Fibroblast of mammary gland (primary cell): ENCODE measurements at places on chromosomes 2 and 18.

- DNase-seq = no peak
Observed at GRCh38 chr2:218031771-218032257, 29.0 kb upstream of the TNS1 start.

DNA sequence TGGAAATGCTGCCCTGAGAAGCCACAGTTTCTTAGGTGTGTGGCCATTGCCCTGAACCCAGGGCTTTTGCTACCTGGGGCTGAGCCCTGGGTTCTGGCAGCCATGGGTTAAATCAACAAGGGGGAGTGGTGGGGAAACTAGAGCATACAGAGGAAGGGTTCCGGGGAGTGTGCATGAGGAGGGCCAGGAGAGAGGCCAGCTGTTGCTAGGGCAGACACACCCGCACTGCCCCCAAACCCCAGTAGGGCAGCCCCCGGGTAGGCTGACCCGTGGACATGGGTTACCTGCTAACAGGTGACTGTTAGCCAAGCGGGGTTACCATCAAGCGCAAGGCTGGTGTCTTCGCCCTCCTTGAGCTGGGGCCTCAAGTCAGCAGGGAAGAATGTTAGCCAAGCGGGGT is 14.8 kb upstream of the ARHGEF4 start:
- DNase-seq = no peak

DNA sequence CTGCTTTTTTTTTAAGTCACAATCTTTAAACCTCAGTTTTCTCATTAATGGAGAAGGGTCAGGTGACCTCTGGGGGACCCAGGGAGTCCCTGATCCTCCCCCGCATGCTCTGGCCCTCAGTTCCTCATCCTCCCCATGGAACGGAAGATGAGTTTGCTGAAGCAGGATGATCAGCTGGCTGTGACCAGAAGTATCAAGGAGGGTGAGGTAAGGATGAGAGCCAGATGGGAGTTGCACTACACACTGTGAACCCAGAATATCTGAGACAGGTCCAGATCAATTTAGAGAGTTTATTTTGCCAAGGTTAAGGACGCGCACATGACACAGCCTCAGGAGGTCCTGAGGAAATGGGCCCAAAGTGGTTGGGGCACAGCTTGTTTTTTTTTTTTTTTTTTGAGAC is 3.8 kb downstream of the CATIP start:
- no peak for DNase-seq

DNA sequence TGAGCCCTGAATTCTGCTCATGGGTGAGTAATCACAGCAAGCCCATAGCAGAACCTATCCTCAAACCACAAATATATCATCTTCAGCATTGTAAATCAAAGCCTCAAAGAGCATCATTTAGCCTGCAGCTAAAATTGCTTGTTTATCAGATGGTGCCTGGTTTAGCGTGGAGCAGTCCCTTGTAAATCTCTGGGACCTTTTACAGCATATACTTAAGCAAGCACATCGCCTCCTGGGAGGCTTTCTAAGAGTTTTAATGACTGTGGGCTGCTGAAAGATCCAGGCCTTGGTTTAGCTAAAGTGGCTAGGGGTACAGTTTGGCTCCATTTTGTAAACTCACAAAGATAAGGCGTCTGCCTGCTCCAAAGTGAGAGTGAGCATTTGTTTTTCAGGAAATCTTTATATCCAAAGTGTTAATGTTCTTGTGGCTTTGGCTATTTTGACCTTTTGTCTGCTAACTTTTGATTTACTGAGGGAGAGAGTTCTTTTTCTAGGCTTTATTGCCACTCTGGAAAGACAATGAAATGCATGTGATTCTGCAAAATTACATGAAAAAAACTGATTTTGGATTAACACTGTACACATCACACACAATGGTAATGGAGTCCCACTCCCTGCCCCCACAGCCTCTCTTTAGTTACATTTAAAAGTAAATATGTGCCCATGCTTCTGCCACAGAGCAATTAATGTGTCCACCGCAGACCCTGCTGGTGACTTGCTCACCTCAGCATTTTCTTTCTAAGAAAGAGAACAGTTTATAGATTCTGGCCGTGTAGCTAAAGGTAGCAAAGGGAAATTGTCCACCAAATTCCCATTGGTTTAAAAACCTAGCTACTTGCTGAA is 194.8 kb downstream of the LNPK start:
- DNase-seq = peak; percentile 32

DNA sequence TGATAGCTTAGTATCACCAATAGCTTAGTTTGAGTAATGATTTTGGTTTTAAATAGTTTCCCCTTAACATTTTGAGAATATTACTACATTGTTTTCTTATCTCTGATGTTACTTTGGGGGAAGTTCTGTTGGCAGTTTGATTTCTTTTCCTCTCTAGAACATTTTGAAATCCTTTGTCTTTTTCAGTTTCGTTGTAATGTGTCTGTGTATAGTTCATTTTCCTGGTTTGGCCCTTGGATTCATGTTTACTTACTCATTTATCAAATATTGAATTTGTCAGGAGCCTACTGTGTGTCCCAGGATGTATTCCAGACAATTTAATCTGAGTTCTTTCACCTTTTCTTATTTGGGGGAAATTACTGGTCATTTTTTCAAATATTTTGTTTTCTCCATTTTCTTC is 16.7 kb downstream of the ANKRD12 start:
- DNase-seq = no peak

- DNase-seq = no peak
Observed at GRCh38 chr2:82320296-82320695, 2015.7 kb upstream of the LRRTM1 start.

DNA sequence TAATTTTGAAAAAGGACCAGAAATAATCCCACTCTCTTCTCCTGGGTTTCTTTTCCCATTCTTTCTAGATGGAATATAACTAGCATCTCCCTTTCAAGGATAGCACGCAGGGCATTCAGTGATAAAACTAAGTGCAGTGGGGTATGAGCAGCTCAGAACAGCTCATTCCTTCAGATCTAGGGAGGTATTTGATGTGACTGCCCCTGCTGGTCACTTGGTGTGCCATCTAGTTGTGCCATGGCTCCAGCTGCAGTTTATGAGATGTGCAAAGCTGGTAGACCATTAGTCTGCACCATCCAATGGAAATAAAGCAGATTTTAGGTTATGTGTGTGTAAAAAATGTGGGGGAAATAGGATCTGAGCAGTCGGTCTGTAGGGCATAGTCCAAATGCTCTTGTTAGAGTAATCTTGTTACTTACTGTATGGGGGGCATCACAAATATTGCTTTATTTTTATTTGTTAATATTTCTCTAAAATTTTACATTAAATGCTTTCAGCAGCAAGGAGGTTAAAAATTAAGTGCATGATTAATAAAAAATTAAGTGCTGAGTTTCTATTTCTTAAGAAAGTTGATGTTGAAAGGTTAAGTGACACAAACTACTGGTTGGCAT is 38.9 kb downstream of the CTAGE1 start:
- DNase-seq = peak; percentile 36

DNA sequence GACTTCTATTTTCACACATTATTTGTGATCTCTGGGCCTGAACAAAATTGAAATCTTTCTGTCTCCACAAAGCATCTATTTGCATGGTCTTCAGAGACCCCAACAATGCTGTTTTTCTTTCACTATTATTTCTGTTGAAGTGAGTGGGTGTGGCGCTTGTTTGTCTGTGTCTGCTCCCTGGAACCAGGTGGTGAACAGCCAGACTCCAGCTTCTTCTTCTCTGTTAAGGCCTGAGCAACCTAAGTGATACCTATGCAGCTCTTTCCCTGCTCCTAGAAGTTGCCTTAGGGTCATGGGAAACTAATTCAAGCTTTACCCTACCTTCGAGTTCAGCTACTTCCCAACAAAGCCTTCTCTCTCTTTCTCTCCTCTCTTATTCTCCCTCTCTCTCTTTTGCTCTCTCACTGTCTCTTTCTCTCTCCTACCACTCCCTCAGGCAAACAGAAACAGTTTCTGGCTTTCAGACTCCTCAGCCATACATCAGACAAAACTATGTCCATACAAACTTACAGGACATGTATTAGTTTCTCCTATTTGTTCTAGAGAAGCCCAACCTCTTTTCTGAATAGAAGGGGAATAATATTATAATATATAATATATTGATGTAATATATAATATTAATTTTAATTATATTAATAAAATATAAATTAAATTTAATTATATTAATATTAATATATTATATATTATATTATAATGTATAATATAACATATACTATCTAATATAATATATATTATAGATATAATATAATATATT is 552.5 kb downstream of the DSC3 start:
- no peak for DNase-seq

- no peak for DNase-seq
Observed at GRCh38 chr2:7639476-7639875, 722.3 kb downstream of the RNF144A start.

DNA sequence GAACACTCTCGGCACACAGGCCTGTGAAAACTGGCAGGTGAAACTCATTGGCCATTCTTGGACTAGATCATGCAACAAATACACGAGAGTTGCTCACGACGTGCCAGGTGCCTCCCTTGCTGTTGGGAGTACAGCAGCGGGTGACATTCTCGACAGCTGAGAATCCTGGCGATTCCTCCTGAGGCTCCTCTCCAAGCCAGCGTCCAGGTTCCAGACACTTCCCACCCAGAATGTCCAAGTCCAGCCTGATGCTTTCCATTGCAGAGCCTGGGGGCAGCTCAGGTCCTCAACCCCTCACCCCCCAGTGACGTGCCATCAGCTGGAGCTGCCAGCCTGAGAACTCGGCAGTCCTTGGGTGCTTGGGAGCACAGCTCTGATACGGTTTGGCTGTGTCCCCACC is 124.2 kb downstream of the PXDN start:
- DNase-seq = no peak

GRCh38 chr2:58968885-58969284 is 727.8 kb upstream of the FANCL start:
- DNase-seq = no peak

- DNase-seq = peak; percentile 11
Observed at GRCh38 chr18:61400016-61400635, 66.9 kb downstream of the CDH20 start.

GRCh38 chr2:168662651-168663208 is 139.7 kb upstream of the NOSTRIN start:
- no peak for DNase-seq

DNA sequence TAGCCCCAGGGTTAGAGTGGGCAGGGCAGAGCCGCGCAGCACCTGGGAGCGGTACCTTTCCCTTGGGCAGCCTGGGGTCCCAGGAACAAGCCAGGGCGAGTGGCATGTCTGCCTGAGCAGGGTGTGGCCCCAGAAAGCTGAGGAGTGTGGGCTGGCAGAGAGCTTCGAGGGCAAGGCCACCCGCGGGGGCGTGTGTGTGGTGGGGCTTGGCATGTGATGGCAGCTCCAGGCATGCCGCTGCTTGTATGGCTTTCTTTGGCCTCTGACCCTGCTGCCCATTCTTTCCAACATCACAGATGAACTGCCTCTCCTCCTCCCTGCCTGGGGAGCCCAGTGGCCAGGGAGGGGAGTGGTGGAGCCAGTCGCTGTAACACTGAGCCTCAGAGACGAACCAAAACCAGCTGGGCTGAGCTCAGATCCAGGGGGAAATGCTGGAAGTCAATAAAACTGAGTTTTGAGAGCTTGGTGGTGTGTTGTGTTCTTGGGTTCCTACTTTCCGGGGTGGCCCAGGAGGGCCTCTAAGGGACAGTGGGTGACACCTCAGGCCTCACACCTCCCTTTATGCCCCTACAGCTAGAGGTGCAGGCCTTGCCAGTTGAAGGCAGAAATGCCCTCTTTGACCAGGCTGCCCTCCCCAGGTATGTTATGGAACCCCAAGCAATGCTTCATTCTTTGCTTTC is 7.4 kb downstream of the DNAJB2 start:
- peak; percentile 27 for DNase-seq

DNA sequence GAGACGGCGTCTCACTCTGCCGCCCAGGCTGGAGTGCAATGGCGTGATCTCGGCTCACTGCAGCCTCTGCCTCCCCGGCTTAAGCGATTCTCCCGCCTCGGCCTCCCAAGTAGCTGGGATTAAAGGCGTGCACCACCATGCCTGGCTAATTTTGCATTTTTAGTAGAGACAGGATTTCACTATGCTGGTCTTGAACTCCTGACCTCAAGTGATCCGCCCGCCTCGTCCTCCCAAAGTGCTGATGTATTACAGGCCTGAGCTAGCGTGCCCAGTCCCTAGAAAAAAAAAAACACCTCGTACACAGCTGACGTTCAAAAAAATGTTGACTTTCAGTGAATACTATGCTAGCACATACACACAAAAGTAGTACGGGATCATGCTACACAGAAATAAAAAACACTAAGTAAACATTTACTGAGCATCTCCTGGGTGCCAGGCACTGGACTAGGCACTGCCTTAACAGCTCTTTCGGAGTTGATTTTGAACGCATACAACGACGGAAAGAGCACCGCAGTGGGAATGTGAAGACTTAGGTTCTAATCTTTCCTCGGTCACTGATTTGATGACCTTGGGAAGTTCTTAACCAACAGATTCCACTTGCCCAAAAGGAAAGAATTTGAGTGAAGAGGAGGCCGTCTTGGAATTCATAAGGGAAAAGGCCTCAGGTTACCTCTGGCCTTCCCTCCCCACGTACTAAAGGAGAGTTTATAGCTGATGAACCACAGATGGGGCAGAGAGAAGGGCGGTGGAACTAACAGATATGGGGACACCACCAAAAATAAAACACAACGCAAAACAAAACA is 1.1 kb downstream of the DNAJC27 start:
- DNase-seq = peak; percentile 53

DNA sequence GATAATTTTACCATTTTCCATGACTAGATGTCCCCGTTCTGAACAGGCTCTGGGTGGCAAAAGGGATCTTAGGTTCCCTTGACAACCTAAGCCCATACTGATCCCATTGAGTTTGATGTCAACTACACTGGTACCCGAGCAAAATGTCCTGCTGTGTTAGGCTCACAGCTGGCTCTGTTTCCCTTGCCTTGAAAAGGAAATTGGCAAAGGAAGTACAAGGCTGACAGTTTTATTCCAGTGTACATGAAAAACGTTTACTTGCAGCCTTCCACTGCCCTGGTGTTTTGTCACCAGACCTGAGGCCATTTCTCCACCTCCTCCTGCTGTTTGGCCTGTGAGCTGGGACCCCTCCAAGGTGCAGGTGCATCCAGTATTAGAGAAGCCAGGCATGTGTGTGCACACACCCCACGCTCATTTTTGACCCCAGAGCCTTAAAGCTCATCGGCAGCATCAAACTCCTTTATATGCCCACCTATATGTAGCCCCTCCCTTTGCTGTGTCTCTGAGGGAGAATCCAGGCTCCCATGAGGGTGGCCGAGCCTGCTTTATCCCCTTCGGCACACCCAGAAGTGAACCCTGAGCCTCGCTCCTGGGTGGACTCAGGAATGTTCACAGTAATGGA is 171.3 kb downstream of the NDUFA10 start:
- DNase-seq = no peak

DNA sequence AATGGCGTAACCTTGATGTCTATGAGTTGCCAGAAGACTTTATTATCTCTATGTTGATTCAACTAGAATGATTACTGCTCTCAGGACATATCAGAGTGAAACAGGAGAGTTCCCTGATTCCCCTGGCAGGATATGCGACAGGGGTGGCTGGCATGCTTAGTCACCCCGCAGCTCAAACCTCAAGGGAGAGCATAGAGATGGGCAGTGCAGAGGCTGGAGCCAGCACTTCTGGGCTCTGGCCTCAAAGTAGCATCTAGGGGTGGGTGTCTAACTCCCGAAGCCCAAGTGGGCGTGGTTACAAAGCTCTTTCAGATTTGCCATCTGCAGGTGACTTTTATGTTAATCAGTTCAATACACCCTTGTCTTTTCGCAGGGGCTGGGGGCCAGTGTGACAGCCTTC is 391.6 kb downstream of the ADCYAP1 start:
- DNase-seq = no peak

- peak; percentile 90 for DNase-seq
Observed at GRCh38 chr18:54416436-54416835, 58.7 kb downstream of the C18orf54 start.
